Nucleus accumbens (tissue), 56 donors: ENCODE measurements at places on chromosomes 3 and 15.
A peak's percentile ranks its signal among the peaks of the same experiment; 100 is the strongest.

DNA sequence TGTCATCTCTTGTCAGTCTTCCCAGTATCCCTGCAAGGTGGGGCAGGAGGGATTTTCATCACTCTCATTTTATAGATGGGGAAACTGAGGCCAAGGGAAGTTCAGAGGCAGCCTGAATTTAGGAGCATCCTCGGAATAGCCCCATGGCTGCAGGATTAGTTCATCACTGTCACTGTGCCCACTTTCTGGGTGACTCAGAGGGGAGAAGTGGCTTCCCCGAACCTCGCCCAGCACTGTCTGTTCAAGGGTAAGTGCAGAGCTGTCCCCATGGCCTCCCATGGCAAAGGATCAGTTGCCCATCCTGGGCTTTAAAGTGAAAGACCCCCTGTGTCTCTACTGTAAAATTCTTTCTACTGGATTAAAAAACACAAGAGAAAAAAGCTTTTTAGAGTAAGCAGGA lies 60.0 kb upstream of the SEC13 start:
- DNase-seq = no peak

DNA sequence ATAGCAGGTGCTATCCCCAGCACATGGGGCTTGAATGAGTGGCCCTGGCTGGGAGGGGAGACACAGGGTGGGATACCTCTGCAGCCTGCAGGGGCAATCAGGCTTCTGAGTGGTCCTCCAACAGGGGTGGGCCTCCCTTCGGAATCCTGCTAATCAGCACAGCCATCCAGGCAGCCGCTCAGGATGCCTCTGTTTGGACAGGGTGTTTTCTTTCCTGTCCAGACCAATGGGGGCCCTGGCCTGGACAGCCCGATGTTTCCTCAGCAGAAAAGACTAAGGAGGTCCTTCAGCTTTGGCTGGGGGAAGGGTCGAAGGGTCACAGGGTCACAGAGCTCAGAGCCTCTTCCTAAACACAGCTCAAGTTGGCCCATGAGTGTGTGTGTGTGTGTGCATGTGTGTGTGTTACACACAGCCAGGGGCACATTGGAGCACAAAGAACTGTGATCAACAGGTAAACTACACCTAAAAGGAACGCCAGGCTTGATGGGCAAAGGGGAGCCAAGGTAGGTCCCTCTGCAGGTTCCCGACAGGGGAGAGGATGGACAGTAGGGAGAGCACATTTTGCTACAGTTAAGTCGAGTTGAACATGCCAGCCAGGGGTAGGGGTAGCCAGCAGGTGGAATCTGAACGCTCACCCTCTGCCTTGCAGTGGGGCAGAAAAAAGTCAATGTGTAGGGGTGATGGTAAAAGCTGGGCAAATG lies 1.1 kb upstream of the HAPLN3 start:
- DNase-seq = no peak

DNA sequence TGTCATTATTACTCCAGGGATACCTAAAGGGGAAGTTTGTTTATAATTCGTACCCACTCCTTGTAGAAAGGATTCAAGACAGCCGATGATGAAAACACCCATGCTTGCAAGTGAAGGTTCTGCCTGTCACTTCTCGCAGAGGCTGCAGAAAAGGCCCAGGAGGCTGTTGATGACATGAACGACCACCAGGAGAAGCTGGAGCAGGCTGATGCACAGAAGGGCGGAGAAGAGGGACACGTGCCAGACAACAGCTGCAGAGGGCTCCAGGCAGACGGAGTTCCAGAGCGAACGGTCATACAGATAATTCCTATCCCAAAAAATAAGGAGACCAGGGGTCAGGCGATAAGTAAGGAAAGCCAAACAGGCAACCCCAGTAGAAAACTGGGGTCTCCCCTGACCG lies 5.7 kb upstream of the DYNLT2B start:
- DNase-seq = no peak

GRCh38 chr15:87312221-87312620 lies 944.3 kb downstream of the NTRK3 start:
- no peak for DNase-seq

DNA sequence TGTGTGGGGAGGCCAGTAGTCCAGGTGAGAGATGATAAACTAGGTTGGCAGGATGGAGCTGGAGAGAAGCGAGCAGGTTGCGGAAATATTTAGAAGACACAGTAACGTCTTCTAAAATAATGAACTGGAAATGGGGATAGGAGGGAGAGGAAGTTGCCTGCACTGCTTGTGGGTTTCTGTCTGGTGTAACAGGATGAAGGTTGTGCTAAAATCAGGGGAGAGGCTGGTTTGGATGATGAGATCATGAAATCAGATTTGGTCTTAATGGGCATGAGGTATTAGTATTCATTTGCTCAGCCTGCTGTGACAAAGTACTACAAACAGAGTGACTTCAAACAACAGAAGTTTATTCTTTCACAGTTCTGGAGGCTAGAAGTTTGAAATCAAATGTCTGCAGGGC lies 32.1 kb upstream of the TNFAIP8L3 start:
- no peak for DNase-seq

GRCh38 chr15:74193905-74194304 lies 8.7 kb downstream of the STRA6 start:
- DNase-seq = no peak

- DNase-seq = no peak
Measured at GRCh38 chr15:77862651-77863104, 214.8 kb downstream of the TBC1D2B start.

- no peak for DNase-seq
Measured at GRCh38 chr3:50358355-50358910, 888 bp downstream of the TMEM115 start.

DNA sequence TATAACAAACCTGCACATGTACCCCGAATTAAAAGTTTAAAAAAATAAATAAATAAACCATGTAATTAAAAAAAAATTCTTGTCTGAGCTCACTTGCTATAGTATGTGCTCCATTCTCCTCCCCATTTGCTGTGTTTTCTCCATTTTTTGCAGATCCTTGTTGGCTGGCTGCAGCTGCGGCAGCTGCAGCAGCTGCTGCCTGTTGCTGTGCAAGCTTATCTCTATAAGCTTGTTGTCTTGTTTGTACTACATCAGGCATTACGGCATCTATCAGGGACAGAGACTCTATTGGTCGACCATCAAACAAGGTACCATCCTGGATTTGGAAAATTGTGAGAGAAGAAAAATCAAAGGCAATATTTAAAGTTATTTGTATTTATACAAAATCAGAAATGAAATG lies 145.9 kb downstream of the TBL1XR1 start:
- peak; percentile 9 for DNase-seq

- no peak for DNase-seq
Measured at GRCh38 chr3:39712413-39713048, 96.9 kb upstream of the MYRIP start.

DNA sequence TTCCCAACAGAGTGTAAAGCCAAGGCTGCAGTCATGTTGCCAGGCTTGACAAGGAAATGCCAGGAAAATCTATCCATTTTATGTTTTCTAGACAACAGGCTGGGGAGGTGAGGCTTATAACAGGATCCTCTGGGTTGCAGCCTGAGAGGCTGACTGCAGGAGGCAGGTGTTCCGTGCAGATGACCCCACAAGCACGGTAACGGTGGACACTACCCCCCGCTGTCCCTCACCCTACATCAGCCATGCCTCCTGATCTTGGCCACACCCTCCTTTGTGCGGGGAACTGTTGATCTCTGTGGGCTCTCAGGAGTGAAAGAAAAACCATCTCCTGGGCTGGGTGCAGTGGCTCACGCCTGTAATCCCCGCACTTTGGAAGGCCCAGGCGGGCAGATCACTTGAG lies 68.0 kb upstream of the ADPGK start:
- DNase-seq = no peak

DNA sequence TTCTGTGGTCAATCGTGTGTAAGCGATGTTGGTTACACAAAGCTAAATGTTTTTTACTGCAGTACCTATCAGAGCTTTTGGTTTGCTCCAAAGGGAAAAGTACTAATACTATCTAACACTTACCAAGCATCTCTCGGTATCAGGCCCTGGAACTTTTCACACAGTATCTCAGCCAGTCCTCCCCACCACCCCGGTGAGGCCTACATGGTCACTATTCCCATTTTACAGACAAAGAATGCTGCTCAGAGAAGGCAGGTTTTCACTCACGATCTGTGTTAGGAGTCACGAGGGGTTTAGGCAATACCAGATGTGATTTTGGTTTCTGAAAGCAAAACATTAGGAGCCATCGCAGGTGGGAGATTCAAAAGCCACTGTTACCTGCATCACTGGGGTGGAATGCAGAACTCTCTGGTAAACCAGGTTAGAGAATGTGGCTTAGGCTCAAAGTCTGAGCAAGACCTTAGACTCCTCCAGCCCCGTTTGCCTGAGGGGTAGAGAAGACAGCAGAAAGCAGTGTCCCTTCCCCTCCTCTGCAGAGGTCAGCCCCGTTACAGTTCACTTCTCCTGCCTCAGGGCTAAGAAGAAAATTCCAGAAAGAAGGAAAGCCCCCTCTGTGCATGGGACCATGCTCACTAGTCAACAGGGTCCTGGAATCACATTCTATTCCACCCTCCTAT lies 57.2 kb downstream of the XXYLT1 start:
- DNase-seq = no peak

DNA sequence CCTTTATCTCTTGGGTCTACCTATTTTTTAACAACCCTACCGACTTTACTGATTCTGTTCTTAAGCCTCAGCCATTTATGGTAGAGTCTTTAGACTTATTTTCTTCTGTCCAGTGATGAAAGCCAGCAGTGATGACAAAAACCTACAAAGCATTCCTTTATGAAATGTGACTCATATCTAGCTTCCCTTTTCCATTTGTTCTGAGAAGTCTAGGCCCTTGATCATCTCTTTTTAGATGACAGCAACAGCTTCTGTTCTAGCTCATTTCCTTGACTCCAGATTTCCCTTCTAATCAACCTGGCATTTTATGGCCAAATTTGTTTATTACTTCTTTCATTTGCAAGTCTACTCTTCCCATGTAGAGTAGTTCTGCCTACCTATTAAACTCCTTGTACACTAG lies 36.1 kb downstream of the CFAP44 start:
- DNase-seq = no peak

DNA sequence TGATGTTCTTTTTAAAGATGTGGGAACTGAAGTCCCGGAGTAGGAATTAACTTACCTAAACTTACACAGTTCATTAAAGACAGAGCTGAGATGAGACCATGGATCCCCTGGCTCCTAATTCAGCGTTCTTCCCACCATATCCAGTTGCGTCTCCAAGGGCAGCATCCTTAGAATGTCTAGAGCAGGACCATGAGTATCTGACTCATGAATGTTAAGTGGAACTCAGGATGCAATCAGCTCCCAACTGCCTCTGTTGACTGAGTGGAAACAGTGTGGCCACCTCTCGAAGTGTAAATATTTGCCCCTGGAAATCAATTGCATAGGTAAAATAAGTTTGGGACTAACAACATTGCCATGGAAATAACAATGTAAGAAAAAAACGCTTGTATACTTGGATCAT lies 2.5 kb downstream of the SNTN start:
- DNase-seq = no peak

GRCh38 chr3:140501061-140501769 lies 176.6 kb upstream of the TRIM42 start:
- no peak for DNase-seq

DNA sequence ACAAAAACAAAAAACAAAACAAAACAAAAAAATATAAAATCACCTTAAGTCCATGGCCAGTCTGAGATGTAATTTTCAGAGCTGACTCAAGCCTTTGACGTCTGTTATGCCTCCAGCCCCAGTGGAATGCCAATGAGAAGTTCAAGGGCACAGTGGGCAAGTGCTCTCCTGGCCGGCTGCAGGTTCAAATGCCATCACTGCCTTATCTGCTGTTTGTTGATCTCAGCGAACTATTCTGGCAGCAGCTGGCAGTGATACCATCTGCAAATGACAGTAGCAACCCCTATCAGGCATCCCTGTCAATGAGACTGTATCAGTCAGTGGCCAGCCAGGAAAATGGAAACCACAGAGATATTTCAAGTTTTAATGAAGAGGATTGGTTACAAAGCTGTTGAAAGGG lies 10.8 kb upstream of the PDE8A start:
- DNase-seq = no peak

DNA sequence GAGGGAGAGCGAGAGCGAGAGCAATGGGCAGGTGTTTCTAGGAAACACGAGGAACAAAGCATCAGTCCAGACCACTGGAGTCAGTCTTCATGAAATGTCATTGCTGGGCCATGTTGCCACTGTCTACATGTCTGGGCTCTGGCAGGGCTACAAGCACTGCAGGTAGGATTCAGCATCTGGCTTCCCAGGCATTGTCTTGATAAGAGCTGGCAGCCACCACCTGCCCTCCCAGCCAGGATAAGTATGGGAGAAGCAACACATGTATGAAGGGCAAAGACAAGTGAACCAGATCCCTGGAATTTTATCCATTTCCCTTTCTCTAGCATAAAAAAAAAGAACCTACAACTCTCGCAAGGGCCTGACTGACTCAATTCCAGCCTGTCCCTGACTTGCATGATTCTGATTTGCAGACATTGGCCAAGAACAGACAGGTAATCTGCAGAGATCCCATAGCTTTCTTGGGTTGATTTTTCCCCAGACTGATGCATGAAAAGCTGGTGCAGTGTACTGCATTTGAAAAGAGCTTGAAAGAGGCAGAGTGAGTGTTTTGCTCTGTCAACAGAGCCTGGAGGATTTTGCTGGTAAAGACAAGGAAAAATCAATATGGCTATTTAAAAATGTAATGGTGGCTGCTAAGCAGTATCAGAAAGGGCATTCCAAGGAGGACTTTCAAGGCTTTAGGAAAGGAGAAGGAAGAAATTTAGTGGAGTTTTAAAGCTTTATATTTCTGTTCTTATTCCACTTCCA lies 157.2 kb upstream of the MYRIP start:
- DNase-seq = no peak

- DNase-seq = no peak
Measured at GRCh38 chr15:41020829-41021228, 67.6 kb downstream of the CHAC1 start.

GRCh38 chr15:65623103-65623502 lies 1.4 kb downstream of the SLC24A1 start:
- no peak for DNase-seq

- no peak for DNase-seq
Measured at GRCh38 chr3:114356525-114356924, 62.7 kb downstream of the TIGIT start.

DNA sequence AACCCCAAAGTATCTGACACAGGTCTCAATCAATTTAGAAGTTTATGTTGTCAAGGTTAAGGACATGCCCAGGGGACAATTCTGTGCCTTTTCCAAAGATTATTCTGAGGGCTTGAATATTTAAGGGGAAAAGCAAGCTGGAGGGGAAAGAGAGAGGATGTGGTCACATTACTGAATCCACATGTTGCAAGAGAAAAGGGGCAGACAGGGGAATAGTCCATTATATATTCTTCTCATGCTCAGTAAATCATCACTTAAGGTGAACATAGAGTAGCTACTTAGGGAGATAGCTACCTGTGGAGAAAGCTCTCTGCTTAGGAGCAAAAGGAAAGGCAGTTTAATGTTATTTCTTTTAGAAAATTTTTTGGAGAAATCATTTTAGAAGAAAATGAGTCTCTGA lies 751.6 kb downstream of the SI start:
- DNase-seq = no peak

DNA sequence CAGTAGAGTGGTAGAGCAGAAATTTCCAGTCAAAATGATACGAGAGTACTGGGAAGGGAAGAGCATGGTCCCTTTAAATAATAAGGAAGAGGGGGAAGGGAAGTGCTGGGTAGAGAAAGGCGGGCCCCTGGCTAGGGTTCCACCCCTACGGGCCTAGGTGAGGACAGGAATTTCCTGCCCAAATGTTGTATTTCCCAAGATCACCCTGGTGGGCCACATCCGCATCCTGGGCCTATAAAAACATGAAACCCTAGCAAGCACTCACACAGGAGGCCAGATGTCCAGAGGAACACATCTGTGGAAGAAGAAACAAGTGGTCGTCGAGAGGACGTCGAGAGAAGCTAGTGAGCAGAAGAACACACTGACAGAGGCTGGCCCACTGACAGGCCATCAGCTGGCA lies 661.2 kb downstream of the SQOR start:
- DNase-seq = no peak
